Activated naive CD8-positive, alpha-beta T cell treated with anti-CD3 and anti-CD28 coated beads, Interleukin-2, amount 10 ng/mL, durations not matched to agents 7 days and 5 days (primary cell): ENCODE measurements at places on chromosomes 3 and 15. TPM values are rescaled to one million over a fixed set of nuclear protein-coding genes. Genes with fewer than 3 reads are reported as not detected.

DNA sequence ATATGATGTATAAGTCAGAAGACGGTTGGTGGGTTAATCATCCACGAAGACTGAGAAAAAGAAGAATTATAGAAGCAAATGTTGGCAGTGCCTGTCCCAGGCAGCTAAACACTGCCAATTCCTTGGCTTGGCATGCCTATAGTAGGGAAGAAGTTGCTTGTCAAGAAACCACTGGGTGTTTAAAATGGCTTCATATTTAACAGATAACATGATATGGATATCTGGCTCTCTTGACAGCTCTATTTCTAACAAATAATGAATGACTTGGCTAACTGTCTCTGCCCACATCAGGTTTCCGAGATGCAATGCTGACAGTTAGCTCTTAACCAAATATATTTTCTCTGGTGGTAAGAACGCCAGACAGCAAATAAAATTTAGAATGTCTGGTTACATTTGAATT lies 341.7 kb upstream of the KCNMB2 start:
- DNase-seq = no peak

DNA sequence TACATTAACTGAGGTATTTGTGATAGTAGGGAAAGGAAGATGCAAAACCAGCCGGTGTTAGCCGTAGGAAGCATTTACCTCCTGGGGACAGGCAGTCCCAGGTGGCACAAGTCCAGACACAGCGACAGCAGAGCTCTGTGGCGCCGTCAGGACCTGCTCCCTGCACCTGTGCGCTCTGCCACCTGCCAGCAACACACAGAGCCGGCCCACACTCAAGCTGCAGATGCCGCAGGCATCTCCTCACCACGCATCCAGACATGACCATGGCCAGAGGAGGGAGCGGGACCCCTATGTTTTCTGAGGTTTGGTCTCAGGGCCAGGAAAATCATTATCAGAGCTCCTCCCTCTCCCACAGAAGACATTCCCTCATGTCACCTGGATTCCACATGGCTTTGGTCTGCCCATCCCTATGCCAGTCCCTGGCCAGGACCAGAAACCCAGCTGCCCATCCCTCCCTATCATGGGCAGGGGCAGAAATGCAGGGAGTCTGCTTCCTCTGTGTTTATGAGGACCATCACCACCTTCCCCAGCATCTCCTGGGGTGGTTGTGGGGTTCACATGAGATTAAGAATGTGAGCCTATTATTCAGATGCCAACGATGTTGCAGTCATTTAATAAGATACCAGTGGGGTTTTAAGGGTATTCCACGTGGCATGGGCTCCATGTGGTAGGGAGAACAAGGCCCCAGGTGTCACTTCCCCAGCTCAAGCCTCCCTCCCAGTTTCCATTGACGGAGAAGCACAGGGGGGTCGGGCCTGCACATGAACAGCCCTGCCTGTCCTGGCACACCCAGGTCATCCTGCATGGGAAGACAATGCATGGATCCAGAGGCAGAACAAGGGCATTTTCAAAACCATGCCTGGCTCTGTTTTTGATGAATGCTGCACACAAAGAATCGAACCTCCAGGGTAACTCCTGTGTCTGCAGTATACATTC lies 251.1 kb downstream of the OCA2 start:
- DNase-seq = no peak

- DNase-seq = no peak
These were observed 13.7 kb downstream of the PLEKHO2 start for GRCh38 chr15:64855205-64855975.

DNA sequence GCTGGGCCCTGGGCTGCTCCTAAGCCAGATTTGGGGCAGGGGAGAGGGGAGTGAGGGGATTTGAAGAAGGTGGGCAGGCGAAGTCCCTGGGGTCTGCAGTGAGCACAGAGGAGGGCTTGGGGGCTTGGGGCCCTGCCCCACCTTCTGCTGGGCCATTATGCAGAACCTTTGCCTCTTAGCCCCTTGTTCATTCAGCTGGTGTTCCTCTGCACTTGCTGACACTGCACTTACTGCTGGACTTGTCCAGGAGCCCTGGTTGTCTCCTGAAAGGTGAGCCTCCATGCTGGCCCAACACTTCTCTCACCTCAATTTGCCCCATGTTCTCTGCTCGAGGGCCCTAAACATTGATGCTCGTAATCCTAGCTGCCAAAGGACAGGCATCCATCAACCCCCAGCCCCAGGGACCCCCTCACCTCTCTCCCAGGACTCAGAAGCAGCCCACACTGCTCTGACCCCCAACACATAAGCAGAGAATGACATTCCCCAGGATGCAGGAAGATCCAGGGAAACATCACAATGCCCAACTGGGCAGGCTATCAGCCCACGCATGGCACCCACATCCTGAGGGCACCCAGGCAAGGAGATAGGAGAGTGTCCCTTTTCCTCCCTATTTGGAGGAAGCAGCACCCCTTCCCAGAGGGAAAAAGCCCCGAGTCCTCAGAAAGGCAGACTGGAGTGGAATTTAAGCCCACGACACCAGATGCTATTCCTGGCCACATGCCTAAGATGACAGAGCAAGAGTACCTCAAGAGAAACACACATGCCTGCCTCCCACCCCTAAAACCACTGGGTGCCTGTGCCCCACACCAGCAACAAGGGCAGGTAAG lies 76.8 kb downstream of the ADCY5 start:
- DNase-seq = no peak

- no peak for DNase-seq
These were observed 86.6 kb downstream of the FNDC3B start for GRCh38 chr3:172125963-172126457.

DNA sequence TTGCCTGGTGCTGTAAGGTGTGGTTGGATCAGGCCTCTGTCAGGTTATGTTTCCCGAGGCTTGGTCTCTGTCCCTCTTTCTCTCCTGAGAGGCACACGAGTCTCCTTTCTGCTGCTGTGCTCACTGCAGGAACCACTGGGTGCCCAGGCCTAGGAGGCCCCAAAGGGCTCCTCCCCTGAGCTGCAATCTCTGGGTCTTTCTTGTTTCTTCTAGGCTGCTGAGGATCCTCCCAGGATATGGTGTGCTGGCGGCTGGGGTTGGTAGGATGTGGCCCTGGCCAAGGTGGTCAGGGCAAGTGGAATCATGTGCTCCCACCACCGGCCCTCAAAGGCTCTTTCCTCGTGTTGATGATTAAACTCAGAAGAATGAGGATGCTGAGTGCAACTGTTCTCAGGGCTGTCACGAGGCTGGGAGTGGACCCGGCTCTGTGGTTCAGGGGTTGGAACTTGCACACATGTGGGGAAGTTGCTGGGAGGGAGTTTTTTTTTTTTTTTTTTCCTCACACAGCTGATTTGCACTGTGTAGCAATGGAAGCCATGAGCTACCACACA lies 43.6 kb upstream of the CTSH start:
- DNase-seq = peak; percentile 53

DNA sequence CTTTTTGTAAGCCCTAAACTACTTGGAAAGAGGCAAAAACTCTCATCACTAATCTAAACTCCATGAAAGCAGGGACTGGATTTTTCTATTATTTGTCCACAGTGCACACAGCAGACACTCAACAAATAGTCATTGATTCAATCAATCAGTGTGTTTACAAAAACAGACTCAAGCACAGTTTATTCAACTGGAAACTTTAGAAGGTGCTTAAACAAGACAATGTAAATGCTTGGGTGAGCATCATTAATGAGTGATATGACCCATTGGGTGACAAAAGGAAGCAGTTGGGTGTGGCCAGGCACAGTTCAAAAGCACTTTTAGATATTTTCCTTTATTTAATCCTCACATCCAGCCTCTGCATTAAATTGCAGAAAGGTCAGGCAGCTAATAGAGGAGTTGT lies 32.0 kb upstream of the PPP4R2 start:
- DNase-seq = no peak

The ZIC4 gene
- total RNA-seq = not detected

The SETD2 gene
- 63.3 TPM for total RNA-seq
